ENCODE measurements at places on chromosomes 12 and 14. TPM values are rescaled to one million over a fixed set of nuclear protein-coding genes. Genes with fewer than 3 reads are reported as not detected.
A peak's percentile ranks its signal among the peaks of the same experiment; 100 is the strongest.

DNA sequence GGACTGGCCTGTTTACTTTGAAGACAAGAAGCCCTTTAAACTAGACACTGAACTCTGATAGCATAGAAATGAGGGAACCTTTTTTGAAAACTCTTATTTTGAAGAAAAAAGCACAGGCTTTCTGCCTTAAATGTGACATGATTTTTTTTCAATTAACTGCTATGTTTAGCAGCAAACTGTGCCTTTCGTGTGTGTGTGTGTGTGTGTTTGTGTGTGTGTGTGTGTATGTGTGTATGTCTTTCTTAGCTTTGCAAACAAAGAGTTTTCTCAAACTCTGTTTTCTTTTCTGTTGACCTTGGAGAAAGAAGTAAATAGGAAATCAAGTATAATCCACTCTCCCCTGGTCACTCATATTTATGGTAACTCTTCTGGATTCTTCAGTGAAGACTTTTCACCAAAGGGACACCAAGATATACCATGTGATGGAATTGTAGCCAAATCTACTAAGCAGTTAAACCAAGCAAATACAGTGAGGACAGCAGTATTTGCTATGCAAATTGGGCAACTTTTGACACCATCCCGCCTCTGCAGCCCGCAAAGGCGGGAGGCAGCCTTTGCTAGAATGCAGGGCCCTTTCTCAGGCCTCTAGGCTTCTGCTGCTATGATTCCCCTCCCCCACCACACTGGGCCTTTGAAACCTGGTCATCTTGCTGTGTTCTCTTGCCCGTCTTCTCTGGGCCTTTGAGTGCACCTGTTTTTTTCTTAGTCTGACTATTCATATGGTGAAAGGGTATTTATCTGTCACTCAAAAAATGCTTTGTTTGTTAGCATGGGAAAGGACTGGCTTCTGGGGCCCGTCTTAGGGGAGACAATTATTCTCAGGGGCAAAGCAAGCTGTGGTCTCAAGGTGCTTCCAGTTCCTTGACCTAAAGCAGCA, 107.9 kb downstream of the MYRFL start:
- DNase-seq = no peak

DNA sequence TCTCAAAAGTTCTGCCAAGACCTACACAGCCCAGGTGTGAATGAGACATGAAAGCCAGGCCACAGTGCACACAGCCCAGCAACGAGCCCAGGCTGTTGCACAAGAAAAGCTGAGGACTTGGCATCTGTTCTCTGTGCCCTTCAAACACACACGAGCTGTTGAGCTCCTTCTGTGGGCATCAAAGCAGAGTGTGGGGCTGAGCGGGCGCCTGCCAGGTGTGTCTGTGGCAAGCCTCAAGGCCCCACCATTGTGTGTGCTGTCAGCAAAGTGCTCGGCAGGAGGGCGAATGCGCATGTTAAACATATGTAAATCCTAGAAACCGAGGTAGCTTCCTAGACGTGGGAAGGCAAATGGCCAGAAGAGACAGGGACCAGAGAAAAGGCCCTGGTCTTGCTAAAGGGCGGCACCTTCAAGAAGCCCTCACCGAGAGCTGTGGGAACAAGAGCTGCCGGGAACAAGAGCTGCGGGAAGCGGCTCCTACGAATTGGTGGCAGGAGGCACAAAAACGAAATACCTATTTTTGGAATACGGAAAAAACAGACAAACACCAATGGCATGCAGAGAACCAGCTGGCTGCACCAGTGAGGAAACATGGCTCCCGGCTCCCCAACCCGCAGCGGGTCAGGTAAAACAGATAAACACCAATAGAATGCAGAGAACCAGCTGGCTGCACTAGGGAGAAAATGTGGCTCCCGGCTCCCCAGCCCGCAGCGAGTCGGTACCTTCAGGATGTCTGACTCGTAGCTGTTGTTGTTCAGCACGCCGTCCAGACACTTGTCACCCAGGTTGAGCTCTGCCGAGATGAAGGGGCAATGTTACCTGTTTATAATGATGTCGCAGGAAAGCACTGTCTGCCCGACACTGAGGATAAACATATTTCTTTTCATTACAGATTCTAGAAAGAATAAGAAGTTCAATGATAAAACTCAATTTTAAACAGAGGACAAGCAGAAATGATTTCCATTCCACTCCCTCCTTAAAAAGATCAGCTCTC, 19.0 kb upstream of the GOLGA3 start:
- no peak for DNase-seq

- DNase-seq = no peak
Measured at GRCh38 chr12:28212182-28212581, 21.9 kb downstream of the CCDC91 start.

- DNase-seq = no peak
Measured at GRCh38 chr12:112029301-112029700, 16.1 kb downstream of the ERP29 start.

- no peak for DNase-seq
Measured at GRCh38 chr12:130813949-130814348, 25.1 kb downstream of the STX2 start.

DNA sequence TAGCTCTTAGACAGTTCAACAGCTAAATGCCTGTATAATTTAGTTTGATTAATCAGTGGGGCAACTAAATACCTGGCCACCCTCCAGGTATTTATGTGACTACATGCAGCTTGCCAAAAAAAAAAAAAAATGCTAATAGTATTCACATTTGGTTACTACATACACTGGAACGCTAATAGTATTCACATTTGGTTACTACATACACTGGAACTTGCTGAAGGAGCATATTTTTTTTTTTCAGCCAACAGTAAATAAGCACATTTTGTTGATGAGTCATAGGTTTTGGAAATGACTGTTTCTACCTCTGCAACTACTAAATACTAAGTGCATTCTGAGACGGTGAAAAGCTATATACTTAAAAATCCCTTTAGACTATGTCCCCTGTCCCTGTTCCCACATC, 1172.3 kb downstream of the LRFN5 start:
- no peak for DNase-seq

DNA sequence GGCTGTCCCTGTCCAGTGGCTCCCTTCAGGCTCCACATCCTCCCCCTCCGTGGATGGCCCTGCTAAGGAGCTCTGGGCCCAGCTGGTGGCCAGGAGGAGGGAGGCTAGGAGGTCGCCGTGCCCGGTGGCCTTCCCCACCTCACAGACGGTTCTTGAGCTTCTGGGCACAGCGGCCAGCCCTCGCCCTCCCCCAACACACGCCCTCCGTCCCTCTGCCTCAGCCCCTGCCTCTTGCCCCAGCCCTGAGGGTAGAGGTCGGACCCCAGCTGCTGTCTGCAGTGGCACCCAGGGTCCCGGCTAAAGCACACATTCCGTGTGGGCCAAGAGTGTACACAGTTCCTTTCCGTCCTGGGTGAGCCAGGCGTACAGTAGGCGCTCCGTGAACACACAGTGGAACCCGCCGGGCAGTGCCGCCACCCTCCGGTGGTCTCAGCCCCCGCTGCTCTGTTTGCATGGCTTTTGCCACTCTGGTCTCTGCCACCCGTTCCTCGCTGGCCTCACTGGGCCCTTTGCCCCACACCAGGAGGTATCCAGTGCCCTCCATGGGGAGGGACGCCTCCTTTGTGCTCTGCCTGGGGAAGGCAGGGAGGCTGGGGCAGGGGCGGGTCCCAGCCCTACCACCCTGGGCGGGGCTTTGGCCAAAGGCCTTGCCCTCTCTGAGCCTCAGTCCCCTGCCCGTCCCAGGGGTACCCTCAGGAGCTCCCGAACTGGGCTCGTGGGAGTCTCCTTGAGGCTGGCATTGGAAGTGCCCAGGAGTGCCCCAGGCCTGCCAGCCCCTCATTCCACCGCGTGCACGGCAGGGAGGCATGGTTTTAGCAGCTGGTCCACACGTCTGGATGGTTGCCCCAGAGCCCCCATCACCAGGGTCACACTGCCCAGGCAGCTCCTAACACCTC, 13.0 kb downstream of the TRMT61A start:
- no peak for DNase-seq

GRCh38 chr12:53268630-53269562, 797 bp downstream of the ESPL1 start:
- no peak for DNase-seq

GRCh38 chr12:67893022-67893580, 96.1 kb upstream of the IFNG-AS1 start:
- DNase-seq = no peak

DNA sequence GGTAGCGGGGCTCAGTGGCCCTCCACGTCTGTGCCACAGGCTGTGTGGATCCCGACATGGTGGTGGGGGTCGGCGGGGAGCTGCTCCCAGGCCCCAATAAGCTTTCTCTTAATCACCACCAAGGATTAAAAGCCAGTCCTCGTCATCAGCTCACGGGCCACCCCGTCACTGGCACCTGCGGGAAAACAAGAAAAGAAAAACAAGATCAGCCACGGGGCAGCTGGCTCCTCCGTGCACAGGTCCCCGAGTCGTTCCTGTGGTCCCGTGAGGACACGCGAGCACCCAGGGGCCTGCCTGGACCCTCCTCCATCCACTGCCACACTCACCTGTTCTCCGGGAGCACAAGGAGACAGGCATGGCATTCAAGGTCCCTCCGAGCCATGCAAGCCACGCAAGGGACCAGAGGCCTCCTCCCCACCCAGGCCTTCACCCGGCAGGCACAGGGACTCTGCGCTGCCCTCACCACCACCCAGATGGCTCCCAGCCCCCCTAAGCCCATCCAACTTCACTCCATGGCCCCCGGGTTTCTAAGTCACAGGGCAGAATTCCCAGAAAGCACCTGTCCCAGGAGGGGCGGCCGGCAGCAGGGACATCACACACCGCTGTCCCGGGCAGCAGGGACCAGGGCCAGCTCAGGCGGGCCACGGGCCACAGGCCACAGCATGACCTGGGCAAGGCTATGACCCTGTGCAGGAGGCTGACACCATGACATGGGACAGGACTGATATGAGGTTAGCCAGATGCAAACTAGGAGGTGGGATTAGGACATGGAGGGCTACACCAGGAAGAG, 72.0 kb downstream of the NCOR2 start:
- DNase-seq = no peak

- peak; percentile 10 for DNase-seq
Measured at GRCh38 chr14:50560931-50561285, 963 bp downstream of the ATL1 start.

- no peak for DNase-seq
Measured at GRCh38 chr14:101187816-101188570, 284.5 kb upstream of the RTL1 start.

- no peak for DNase-seq
Measured at GRCh38 chr12:20455001-20455706, 86.8 kb downstream of the PDE3A start.

- peak; percentile 30 for DNase-seq
Measured at GRCh38 chr12:44837114-44837755, 38.9 kb downstream of the NELL2 start.

GRCh38 chr12:29317556-29318363, 63.2 kb downstream of the ERGIC2 start:
- peak; percentile 67 for DNase-seq

GRCh38 chr12:30152705-30153104, 369.0 kb upstream of the TMTC1 start:
- DNase-seq = no peak

DNA sequence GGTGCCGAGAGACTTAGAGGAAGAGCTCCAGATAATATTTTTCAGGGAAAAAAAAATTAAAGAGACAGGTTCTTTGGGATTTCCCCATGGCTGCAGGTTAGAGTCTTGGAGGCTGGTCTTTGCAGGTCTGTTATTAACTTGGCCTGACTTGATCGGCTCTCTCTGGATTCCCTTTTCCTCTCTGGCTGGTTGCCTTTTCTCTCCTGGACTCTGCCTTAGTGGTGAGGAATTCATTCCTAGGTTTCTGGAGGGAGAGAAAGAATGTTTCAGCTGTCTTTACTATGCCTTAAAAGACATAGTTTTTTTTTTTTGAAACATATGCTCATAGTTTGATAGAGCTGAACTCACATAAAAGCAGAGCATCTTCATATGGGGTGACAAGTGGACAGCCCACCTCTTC, 336.3 kb downstream of the BMP4 start:
- DNase-seq = no peak

DNA sequence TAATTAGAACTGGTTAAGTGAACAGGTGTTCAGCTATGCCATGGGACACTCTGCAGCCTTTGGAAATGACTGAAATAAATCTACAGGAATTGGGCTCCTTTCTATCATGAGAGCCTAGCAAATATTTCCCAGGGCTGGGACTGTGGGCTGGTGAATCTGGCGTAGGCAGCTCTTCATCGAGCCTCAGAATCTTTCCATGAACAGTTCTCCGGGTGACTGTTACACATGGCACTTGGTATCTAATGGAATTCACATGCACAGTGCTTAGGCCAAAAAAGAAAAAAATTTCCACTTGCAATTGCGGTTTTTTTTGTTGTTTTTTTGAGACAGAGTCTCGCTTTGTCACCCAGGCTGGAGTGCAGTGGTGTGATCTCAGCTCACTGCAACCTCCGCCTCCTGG, 32.1 kb downstream of the PRKAB1 start:
- no peak for DNase-seq

DNA sequence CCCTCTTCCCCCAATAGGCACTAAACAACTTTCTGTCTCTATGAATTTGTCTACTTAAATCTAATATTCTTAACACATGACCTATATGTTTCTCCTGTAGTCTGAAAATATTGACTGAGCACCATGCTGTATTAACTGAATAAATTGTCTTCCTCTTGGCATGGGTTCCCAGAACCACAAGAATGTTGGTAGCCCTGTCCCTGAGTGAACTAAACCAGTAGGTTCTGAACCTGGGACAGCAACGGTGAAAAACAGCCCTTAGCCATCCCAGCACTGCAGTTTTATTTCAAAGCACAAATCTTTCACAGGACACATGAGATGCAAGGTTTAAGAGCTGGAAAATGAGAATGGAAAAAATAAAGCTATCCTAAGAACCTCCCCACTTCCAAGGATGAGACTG, 20.4 kb upstream of the HSP90B1 start:
- DNase-seq = no peak

GRCh38 chr14:73723797-73724661, 9.8 kb upstream of the PNMA1 start:
- DNase-seq = no peak

- DNase-seq = no peak
Measured at GRCh38 chr12:24200010-24200409, 250.5 kb upstream of the SOX5 start.

GRCh38 chr12:46430340-46430948, 57.9 kb upstream of the SLC38A2 start:
- DNase-seq = peak; percentile 81

- DNase-seq = no peak
Measured at GRCh38 chr14:75369506-75369905, 58.3 kb upstream of the JDP2 start.

- no peak for DNase-seq
Measured at GRCh38 chr12:46354802-46355199, 17.8 kb downstream of the SLC38A2 start.

Gene INSM2
- 0.03 TPM for polyA plus RNA-seq

Gene GYS2
- polyA plus RNA-seq = 0.03 TPM

Gene PPM1A
- polyA plus RNA-seq = 46.5 TPM

Gene LRTM2
- polyA plus RNA-seq = 0.13 TPM

Gene P2RX2
- polyA plus RNA-seq = 24.1 TPM

Gene KRT82
- not detected for polyA plus RNA-seq

Gene NOS1
- polyA plus RNA-seq = 11.5 TPM

Gene PPP4R4
- 0.16 TPM for polyA plus RNA-seq

Gene KCNH5
- polyA plus RNA-seq = 0.40 TPM

Gene SMIM41
- 0.88 TPM for polyA plus RNA-seq

Gene C3AR1
- polyA plus RNA-seq = 6.1 TPM

Gene FNTB
- 26.2 TPM for polyA plus RNA-seq

Gene CLEC4D
- 0.03 TPM for polyA plus RNA-seq

Gene DNAH10
- polyA plus RNA-seq = 1.0 TPM

Gene CLEC2A
- polyA plus RNA-seq = not detected

Gene EXOC5
- polyA plus RNA-seq = 63.8 TPM

Gene CLEC4A
- polyA plus RNA-seq = 5.3 TPM
